MCF 10A (cell line): ENCODE measurements at places on chromosomes 2 and 18. TPM values are rescaled to one million over a fixed set of nuclear protein-coding genes. Genes with fewer than 3 reads are reported as not detected.

GRCh38 chr18:58394602-58395425, 234.1 kb downstream of the ALPK2 start:
- DNase-seq: peak; percentile 16

GRCh38 chr2:104887676-104888075, 33.8 kb downstream of the POU3F3 start:
- DNase-seq: no peak

The HADHA gene
- 132 and 152 TPM in 2 replicates for total RNA-seq

The NGEF gene
- total RNA-seq: 2.7 and 7.4 TPM in 2 replicates

The CTDSP1 gene
- 71.2 and 72.3 TPM in 2 replicates for total RNA-seq

The SPP2 gene
- total RNA-seq: not detected in 2 replicates

- DNase-seq: peak; percentile 43
Measured at GRCh38 chr18:48607056-48607984, 68.5 kb downstream of the CTIF start.

The MRPL44 gene
- total RNA-seq: 27.4 and 31.2 TPM in 2 replicates

GRCh38 chr18:39424261-39424660, 1858.7 kb upstream of the CELF4 start:
- DNase-seq: no peak

The B3GNT7 gene
- total RNA-seq: not detected in 2 replicates

- no peak for DNase-seq
Measured at GRCh38 chr18:25795213-25795612, 295.2 kb downstream of the SS18 start.

The TWSG1 gene
- total RNA-seq: 26.0 and 31.7 TPM in 2 replicates

GRCh38 chr2:101781326-101781725, 83.8 kb downstream of the MAP4K4 start:
- no peak for DNase-seq

DNA sequence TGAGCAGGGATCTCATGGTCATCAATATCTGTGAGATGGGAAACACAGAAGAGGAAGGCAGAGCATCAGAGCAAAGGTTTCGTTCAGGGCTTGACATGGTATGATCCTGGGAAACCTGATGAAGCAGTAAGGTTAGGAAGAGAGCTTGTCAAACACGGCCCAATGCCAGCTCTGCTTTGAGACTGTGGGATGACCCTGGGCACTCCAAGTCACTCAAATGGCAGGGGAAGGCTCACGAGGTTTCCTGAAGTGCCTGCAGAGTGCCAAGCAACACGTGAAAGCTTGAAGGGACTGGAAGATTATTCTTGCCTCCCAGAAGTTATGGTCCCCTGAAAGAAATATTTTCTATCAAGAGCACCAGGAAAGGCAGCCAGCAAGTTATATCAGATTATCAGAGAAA, 6.5 kb downstream of the MCFD2 start:
- DNase-seq: no peak

The RNU2-63P gene
- 5.0 and 9.1 TPM in 2 replicates for total RNA-seq

DNA sequence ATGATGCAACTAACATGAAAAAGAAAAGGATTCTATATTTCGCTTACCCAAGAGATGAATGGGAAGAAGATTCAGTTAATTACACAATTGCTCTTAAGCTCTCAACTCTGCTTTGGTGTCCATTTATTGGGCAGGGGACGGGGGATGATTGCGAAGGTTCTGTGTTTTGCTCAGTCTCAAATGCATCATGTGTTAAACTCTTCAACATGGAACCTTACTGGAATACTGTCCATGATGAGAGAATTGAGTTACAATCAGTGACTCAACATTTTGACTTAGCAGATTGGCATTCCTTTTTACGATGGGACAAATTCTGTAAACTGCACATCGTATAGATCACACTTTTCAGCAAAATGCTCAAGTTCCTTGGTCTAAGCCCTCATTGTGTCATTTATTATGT, 135.6 kb downstream of the RBMS1 start:
- DNase-seq: peak; percentile 61

The CHAC2 gene
- total RNA-seq: 7.4 and 10.5 TPM in 2 replicates

The MAPRE3 gene
- 18.0 and 26.0 TPM in 2 replicates for total RNA-seq

DNA sequence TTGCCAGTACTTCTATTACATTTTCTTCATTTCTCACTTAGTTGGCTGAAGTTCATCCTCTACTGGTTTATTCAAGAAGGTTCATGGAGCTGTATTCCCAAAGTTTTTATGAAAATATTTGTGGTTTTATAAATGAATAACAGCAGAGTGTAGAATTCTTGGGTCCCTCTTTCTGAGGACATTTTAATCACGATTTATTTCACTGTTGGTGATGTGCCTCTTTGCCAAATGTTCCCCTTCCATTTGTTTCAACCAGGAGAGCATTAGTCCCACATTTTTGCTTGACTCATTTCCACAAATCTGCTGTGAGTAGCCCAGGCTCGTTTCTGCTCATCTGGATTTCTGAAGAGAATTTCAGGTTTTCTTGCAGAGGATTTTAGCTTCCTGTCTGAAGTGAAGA, 20.8 kb downstream of the COPS7B start:
- no peak for DNase-seq

GRCh38 chr18:47953471-47953931, 23.0 kb upstream of the SMAD2 start:
- peak; percentile 81 for DNase-seq

GRCh38 chr2:179263446-179264367, 925 bp downstream of the SESTD1 start:
- DNase-seq: peak; percentile 64

DNA sequence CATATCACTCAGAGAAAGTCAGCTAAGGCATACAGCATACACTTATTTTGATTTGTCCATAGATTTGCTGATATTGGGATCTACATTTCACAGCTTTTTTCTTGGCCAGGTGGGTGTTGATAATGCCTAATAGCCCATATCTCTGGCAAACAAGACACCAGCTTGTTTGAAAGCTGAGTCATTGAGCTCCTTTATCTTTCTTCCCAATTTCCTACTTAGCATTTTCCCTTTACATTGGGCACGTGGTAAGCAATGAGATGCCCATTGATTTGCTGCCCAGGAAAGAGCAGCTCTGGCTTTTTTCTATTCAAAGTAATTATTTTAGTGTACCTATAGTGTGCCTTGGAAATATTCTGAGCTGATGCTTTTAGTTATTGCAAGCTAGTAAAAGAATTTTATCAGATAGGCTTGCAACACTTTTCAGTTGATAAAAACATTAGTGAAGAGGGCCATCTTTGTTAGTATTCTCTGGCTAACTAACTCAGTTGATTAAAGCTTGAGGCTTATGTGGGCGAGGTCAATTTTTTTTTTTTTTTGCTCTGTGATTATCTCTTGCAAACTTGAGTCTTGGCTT, 79.6 kb downstream of the OSBPL6 start:
- no peak for DNase-seq

GRCh38 chr2:172253190-172254052, 150.7 kb upstream of the DLX2 start:
- peak; percentile 100 for DNase-seq

DNA sequence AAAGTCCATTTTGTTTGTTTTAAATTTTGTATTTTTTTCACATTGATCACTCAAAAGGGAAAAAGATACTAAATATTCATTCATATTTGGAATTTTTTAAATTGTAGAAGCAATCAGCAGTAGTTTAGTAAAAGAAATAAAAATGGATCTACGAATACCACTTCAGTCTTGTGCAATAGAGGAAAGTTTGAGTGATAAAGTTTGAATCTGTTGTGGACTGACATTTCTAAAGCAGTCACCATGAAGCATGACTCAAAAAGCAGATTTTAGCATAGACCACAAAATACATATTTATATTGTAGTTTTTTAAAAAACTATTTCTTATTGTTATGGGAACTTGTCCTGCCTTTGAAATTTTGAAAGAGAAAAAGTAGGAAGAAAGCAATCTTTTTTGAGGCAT, 520.5 kb upstream of the ZEB2 start:
- no peak for DNase-seq

- no peak for DNase-seq
Measured at GRCh38 chr2:43129676-43130547, 96.5 kb downstream of the ZFP36L2 start.

The DCDC2C gene
- not detected in 2 replicates for total RNA-seq

The KCNG2 gene
- not detected in 2 replicates for total RNA-seq

GRCh38 chr2:150676747-150677383, 189.4 kb upstream of the RND3 start:
- no peak for DNase-seq

- DNase-seq: no peak
Measured at GRCh38 chr2:28350791-28351285, 41.8 kb upstream of the FOSL2 start.

The MC5R gene
- total RNA-seq: not detected in 2 replicates

DNA sequence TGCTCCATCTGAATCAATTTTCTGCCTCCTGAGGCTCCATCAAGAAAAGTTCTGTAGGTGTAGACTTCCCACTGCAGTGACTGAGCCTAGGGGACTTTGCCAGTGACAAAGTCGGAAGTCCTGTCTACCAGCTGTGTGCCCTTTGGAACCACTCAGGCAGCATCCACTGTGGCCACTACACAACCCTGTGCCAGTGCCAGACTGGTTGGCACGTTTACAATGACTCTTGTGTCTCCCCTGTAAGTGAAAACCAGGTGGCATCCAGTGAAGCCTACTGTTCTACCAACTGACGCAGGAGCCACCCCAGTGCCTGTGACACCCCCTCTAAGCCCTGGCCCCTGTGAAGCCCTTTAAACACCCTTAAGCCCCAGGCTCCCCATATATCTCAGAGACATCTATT, 132.1 kb upstream of the SERPINE2 start:
- no peak for DNase-seq

DNA sequence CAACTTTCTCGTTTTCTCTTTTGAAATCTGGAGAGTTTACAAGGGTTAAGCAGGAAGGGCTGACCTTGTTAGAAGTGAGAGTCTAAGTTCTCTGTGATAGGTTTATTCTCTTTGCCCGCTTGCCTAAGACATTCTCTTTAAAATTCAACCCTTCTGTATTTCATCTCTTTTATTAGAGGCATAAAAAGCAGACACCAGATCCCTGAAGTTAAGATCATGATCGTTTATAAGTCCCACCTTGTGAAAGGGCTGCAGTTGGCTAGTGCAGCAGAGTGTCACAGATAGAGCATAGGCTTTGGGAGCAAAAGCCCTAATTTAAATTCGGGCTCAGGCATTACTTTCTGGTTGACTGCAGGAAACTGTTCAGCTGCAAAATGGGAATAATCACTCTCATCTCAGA, 181.2 kb downstream of the EPHA4 start:
- DNase-seq: no peak

- no peak for DNase-seq
Measured at GRCh38 chr18:61239051-61239450, 94.2 kb upstream of the CDH20 start.

DNA sequence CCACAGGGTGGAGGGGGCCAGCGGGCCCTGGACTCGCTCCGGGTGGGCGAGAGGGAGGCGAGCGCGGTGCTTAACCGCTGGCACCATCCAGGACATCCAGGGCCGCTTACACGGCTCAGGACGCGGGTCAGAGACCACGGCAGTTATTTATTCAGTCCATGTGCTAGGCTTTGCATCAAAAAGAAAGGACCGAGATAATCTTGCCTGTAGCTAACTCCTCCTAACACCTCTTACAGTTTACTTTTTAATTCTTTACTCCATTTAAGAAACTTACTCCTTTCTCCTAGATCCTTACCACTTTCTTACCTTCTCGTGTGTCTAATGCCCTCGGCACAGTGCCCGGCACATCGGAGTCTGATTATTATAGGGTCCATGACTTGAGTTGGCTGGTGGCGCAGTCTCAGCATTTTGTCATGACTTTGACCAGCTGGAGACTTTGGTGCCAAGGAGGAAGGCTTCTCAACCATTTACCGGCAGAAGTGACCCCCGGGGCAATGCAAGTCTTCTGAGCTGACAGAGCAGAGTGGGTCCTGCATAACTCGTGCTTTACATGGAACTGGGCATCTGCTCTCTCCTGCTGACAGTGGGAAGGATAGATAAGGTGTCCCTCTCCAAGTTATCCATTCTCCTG, 503 bp downstream of the ANXA4 start:
- peak; percentile 23 for DNase-seq

DNA sequence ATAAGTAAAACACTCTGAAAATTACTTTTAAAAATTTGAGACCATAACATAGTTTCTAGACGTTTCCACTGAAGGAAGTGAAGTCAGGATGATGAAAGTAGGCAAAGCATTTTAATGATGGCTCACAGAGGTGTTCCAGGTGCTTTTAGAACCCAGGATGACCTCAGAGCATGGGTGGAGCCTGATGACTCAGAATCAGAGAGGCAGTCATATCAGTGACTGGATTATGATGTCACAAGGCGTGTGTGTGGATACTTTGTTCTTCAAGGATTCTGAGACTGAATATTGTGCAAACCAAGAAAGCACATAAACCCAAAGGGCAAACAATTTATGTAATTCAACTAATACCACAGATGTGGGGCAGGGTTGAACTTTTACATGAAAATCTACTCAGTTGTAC, 208.0 kb upstream of the FBXO11 start:
- peak; percentile 81 for DNase-seq

DNA sequence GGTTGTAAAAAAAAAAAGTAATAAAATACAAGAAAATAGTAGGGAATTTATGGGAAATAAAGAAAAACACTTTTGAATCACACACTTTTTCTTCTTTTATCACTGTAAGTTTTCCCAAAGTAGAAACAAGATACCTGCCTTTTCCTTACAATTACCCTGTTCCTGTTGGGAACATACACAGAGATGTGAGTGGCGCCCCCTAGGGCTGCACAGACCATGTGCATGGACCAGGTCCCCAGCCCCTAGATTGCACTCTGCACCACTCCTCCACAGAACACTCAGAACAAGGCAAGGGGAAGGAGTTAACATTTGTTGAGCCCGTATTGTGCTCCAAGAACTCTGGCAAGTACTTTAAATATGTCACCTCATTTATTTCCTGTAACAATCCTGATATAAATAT, 118.7 kb upstream of the NRP2 start:
- peak; percentile 16 for DNase-seq

GRCh38 chr2:208363485-208363884, 43.1 kb upstream of the PTH2R start:
- DNase-seq: peak; percentile 34

DNA sequence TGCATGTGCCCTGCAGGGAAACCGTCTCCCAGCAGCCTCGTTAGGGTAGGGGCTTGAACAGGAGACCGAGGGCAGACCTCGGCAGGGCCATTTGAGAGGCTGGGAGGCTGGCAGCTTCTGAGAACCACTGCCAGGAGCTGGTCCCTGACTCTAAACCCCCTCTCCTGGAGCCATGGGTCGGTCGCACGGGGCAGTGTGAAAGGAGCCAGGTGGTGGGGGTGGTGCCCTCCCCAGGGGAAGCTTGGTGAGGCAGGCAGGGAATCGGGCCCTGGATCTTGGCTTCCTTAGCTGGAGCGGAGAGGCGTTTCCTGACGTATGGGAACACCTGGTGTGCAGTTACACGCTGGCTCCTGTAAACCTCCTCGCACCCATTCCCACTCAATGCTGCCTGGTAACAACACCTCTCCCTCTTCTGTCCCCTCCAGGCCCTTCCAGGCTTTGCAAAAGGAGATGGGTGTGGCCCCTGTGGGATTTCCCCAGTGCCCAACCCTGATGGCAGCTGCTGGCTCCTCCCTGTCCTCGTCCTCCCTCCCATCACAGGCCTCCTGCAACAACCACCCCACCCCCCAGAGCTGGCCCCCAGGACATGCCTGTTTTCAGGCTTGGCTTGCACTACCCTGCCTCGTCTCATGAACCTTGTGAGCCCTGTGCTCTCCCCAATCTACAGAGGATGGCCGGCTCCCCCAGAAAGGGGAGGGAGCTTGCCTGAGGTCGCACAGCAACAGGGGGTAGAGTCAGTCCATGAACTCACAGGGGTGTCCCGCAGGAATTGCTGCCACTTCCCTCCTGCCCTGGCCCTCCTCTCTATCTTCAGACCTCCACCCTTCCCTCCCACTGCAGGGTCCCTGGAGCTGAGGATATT, 24.4 kb downstream of the ADRA2B start:
- DNase-seq: no peak

- DNase-seq: peak; percentile 51
Measured at GRCh38 chr2:119760237-119760955, 674 bp downstream of the PTPN4 start.
